ENCODE measurements at places on chromosomes 7 and 10. TPM values are rescaled to one million over a fixed set of nuclear protein-coding genes. Genes with fewer than 3 reads are reported as not detected.

PNLIP gene
- total RNA-seq, result 8,888 TPM

OR2A12 gene
- not detected for total RNA-seq

DNA sequence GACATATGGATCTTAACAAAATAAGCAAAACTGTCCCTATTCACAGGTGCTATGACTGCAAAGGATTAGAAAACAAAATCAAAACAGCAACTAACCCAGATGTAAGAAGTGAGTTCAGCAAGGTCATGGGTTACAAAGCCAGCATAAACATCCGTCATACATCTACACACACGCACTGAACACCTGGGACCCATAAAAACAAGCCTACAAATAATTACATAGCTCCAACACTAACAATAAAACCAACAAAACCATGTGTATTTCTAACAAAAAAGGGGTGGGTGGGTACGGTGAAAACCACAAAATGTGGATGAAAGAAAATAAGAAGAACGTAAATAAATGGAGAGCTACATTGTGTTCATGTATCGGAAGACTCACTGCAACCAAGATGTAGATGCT is 256.8 kb downstream of the ELFN1 start:
- no peak for DNase-seq

DNA sequence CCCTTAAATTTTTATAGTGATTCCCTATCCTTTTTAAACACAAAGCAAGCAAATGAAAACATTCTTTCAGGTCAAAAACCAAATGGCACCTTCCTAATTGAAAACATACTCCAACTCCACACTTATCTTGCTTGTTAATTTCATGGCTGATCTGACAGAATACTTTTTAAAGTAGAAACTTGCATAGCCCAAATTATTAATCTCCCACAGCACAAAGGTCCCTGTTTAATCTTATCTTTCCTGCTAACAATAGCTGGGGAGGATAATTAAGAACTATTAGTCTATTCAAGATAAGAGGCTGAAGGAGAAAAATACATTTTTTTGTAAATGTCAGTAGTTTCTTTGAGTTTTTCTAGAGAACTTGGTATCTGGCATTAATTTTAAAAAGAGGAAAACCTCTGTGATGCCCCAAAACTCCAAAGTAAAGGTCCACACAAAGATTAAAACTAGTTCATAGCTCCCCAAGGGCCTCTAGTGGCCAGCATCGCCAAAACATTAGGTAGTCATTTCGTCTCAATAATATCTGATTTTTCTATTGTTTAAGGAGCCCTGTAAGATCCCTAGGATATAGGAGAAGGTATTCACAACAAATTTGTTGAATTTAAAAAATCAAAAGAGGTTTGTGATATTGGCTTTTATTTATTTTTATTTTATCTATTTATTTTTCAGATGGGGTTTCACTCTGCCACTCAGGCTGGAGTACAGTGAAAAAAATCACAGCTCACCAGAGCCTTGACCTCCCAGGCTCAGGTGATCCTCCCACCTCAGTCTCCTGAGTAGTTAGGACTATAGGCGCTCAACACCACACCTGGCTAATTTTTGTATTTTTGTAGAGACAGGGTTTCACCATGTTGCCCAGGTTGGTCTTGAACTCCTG is 14.7 kb downstream of the CDNF start:
- DNase-seq, result peak; percentile 33

DNA sequence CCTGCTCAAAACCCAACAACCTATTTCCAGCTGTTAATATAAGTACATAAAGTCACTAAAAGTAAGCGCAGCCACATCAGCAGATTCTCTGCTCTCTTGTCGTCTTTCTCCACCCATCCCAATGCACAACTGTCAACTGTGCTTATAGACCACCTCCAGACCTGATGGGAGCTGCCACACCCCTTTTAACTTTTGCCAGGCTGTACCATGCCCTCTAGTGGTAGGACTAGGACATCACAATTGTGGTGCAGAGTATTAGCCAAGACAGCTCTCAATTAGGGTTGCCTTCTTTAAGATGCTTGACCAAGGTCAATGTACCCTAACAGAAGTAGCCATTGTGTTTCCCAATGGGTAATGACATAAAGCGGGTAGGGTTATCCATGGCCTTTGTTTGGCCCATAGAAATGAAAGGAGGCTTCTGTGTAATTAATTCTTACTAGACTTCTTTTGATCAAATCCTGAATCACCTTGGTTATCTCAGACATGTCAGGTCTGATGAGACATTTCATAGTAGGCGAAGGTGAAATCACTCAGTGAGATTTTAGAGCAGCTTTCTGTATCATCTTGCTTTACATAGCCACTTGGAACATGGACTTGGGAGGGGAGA is 68.1 kb downstream of the SCRN1 start:
- peak; percentile 46 for DNase-seq
